ENCODE measurements at places on chromosomes 4 and X.

GRCh38 chrX:83658731-83659130, 150.6 kb downstream of the POU3F4 start:
- DNase-seq = no peak

- no peak for DNase-seq
Observed at GRCh38 chr4:3851211-3851610, 85.0 kb downstream of the ADRA2C start.

GRCh38 chr4:24677909-24678308, 93.6 kb upstream of the DHX15 start:
- DNase-seq = no peak

DNA sequence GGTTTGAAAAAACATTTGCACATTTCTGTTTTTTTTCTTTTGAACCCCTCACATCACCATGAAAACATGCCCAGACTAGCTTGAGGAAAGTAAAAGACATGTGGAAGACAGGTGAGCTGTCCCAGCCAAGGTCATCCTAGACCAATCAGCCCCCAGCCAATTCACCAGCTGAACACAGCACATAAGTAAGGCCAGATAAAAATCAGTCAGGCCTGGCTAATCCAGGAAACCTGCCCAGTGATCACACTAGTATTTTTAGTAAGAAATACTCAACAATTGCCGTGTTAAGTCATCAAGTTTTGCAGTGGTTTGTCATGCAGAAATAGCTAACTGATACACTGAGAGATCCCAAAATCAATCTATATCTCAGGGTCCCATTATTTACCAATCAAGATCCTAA, 4.4 kb upstream of the SMR3A start:
- no peak for DNase-seq

- DNase-seq = no peak
Observed at GRCh38 chr4:59063015-59063720, 1953.0 kb upstream of the IGFBP7 start.

- DNase-seq = no peak
Observed at GRCh38 chr4:155033604-155034003, 174.8 kb upstream of the NPY2R start.

DNA sequence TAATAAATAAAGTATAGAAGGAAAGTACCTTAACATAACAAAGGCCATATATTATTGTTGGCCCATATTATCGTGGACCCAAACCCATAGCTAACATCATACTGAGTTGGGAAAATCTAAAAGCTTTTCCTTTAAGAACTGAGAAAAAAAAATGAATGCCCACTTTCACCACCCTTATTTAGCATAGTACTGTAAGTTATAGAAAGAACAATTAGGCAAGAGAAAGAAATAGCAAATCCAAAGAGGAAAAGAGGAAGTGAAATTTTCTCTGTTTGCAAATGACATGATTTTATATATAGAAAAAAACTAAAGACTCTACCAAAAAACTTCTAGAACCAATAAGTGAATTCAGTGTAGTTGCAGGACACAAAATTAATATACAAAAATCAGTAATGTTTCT, 1854.6 kb downstream of the PCDH7 start:
- no peak for DNase-seq

- DNase-seq = no peak
Observed at GRCh38 chrX:9171841-9172463, 138.0 kb upstream of the FAM9B start.

- peak; percentile 72 for DNase-seq
Observed at GRCh38 chr4:139177869-139178619, 1.0 kb upstream of the ELF2 start.

GRCh38 chr4:128572778-128573241, 236.7 kb upstream of the JADE1 start:
- DNase-seq = no peak

- DNase-seq = no peak
Observed at GRCh38 chr4:90246816-90247215, 119.6 kb downstream of the CCSER1 start.

GRCh38 chr4:1521821-1522361, 115.6 kb upstream of the NKX1-1 start:
- no peak for DNase-seq

DNA sequence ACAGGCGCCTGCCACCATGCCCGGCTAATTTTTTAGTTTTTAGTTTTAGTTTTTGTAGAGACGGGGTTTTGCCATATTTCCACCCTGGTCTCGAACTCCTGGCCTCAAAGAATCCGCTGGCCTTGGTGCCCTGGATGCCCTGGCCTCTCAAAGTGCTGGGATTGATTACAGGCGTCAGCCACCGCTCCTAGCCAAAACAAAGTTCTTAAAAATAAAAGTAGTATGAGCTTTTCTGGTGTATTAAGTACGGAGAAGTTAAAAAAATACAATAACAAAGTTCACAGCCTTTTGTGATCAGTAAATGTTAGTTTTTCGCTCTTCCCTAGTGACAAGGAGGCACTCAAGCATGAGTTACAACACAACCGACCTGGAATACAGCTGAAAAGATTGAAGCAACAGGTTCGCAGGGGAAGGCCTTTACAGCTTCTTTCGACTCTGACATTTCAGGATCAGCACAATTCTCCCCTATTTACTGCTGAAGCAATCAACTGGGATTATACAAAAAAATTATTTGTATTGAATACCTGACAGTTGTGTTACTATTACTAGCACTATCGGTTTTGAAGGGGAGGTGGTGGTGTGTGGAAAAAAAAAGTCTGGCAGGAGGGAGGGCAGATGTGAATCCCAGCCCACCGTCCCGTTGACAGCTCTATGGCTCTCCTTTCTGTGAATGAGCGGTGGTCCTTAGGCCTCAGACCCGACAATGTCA, 893 bp upstream of the METAP1 start:
- DNase-seq = no peak

DNA sequence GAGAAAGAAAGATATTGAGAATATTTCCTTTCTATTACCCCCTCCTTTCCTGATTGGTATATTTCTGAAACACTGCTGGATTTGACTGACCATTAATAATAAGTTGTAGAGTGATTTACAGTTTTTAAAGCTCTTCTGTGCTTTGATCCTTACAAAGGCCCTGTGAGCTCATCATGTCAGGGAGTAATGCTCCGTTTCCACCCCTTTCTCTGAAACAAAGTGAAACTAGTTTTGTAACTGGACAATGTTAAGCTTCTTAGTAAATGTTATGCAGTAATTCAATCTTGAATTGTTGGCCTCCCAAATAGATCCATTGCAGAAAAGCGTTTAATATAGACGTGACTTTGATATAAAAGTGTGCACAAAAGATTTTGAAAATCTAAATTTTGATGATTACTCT, 190.1 kb upstream of the GNPDA2 start:
- DNase-seq = no peak

DNA sequence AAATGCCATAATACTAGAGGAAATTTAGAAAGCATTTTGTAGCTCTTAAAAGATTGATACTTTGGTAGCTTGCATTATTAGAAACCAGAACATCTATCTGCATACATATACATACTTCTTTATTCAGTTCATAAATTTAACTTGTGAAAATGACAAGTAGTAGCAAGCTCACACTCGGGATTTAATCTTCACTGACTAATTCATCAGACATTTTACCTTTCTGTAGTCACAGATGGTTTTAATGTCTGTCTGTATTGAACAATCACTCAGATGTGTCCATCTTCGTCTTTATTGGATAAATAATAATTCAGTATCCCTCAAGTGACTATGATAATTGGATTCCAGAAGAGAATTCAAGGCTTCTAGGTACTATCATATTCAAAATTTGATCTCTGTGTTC, 232.3 kb downstream of the TENM3 start:
- DNase-seq = no peak

DNA sequence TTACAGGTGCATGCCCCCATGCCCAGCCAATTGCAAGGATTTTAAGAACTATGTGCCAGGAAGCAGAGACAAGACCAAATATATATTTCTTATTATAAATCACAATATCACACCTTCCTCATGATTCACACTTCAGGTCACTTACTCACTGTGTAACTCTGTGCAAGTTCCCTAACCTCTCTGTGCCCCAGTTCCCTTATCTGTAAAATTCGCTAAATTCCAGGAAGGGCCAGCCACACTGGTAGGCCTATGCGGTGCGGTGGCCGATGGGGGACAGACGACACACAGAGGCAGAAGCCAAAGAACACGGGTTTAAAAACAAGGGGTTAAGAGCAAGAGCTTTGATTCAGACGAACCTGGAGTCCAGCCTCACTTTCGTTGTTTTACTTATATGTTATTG, 2.8 kb downstream of the TRIM2 start:
- no peak for DNase-seq

- DNase-seq = no peak
Observed at GRCh38 chr4:1984406-1985191, 24.2 kb downstream of the NELFA start.

DNA sequence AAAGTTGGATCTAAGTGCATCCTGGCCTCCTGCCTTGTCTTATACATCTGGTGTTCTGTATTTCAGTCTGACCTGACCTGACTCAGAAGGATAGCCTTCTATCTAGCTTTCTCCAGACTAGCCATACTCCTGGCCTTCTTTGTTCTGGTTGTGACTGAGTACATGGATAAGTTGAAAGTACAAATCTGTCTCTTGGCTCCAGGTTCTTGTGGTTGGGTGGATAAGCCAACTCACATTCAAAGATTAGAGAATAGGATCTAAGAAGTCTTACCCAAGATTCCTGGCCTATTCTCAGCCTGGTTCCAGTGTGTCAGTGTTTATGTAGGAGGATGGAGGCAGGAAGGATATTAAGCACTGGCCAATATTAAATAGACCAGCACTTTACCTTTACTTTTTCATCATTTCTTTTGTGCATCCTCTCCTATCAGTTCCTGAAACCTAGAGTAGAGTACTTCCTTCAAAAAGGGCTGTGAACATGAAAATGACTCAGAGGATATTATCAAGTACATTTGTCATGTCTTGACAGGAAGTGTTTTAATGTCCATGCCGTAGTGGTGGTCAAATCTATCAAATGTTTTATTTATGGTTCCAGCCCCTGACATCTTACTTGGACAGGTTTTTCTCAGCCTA, 123.5 kb downstream of the IL15 start:
- DNase-seq = no peak

DNA sequence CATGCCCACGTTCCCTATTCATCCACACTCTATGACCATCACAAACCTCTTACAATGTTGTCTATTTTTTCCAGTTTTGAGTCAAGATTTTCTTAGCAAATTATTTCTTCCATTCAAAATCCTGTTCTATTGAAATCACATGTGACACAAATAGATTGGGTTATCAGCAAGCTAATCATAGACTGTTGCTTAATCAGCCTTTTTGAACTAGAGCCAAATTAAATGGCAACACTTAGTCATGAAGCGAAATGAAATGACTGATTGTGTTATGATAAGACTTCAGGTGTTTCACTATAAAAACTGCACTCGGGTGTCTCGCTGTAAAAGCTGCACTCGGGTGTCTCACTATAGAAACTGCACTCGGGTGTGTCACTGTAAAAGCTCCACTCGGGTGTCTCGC, 890.0 kb upstream of the FRG1 start:
- no peak for DNase-seq

DNA sequence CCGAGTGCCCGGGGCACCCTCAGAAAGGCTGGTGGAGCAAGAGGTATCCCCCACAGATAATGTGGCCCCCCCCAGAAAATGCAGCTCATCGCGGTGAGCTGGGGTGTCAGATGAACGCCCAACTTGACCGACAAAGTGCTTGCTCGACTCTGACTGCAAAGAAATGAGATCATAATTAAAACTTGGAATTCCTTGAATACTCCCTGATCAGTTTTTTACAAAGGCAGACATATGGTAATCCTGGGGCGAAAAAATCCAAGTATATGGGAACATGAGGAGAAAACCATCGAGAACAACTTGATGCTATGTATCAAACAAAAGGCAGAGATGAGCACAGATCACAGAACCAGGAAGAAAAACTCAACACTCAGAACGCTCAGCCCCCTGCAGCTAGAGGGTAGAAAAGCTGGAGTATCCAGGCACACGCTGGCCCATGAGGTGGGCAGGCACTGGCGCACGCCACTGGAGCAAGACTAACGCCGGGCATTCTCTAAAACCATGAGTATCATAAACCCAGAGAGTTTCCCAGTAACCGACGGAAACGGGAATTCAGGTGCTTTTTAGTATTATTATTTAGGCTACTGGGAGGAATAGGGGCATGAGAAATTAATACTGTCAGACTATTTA, 127.3 kb downstream of the AFAP1 start:
- DNase-seq = no peak

DNA sequence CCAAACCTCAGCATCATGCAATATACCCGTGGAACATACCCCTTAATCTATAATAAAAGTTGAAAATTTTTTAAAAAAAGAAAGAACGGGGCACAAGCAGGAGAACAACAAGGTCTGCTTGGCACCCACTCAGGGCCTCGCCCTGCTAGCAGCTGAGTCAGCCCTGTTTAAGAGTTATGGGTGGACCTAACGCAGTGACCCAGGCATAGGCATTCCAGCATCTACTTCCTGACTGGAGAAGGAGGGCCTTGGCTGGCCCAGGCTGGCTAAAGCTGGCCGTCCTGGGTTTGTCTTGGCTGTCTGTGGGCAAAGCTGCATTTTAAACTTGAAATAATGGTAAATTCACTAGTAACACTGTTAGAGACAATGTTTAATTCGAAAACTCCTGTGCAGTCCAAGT, 236.7 kb upstream of the PGRMC2 start:
- no peak for DNase-seq

GRCh38 chr4:151219091-151219490, 57.9 kb upstream of the PRSS48 start:
- no peak for DNase-seq

DNA sequence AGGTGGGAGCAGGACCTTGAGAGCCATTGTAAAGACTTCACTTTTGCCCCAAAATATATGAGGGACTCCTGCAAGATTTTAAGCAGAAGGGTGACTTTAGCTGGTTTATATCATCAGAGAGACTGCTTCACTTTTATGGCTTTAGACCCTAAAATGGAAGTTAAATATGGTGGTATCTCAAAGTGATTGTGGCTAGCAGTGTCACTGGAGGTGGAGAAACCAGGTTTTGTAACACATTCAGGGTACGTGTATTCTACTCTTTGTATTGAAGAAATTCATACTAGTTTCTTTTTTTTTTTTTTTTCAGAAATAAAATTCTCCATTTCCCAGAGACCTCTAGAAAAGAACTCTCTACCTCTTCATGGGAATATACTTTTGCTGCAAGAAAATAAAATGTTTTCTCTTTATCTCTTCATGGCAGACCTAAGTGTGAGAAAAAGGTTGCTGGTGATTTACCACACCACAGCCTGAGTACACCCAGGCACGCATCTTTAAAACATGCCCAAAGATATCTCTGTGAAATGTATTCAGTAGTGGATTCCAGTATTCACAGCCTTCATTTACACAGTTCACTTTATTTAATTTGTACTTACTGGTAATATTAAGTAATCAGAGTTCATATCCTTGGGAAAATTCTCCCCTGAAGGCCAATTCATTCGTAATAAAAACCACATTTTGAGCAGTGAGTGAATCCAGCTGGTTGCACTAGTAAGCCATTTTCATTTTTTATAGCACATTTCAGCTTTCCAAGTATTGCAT, 74.3 kb upstream of the GUCY1A1 start:
- DNase-seq = no peak

All from activated CD8-positive, alpha-beta memory T cell treated with anti-CD3 and anti-CD28 coated beads for 48 hours (primary cell).